ENCODE measurements at places on chromosomes 11 and 22.
A peak's percentile ranks its signal among the peaks of the same experiment; 100 is the strongest.

GRCh38 chr11:8604078-8604723 is 10.2 kb upstream of the STK33 start:
- peak; percentile 99 for DNase-seq

GRCh38 chr11:96827164-96827563 is 437.4 kb downstream of the JRKL start:
- DNase-seq = no peak

DNA sequence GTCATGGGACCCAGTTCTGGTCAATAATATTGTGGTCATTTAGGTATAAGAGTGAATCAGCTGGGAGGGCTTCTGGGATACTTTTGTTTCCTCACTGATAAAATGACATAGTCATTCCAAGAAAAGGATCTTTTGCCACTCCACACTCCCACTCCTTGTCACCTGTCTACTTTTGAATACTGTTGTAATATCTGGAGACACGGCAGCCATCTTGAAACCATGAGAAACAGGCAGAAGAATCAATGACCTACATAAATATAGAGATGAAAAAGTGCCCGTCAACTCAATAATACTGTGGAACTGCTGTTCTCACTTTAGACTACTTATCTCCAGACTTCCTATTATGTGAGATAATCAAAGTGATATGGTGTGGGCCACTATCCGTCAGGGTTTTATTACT is 154.2 kb downstream of the CCDC34 start:
- no peak for DNase-seq

DNA sequence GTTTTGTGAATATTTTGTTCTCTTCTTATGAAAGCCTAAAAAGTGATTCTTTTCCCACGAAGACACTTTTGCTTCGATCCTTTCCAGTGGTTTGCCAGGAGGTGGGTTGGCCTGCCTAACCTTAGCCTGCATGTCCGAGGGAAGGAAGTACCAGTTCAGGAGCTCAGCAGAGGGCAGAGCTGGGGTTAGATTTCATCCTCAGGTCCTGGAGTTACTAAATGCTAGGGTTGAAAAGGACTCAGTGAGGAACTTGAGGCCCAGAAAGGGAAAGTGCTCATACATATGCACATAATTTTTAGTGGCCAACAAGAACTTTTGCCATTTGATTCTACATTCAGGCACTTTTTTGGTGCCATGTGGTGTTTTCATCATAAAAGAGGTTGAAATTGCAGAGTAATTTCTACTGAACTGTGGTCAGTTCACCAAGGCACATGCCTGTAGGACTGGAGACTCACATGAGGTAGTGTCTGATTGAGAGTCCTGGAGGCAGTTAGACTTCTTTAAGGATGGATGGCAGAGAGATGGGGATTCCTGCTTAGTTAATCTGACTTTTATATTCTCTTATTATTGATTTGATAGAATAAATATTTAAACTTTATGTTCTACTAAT is 36.7 kb downstream of the NCAM1 start:
- no peak for DNase-seq

DNA sequence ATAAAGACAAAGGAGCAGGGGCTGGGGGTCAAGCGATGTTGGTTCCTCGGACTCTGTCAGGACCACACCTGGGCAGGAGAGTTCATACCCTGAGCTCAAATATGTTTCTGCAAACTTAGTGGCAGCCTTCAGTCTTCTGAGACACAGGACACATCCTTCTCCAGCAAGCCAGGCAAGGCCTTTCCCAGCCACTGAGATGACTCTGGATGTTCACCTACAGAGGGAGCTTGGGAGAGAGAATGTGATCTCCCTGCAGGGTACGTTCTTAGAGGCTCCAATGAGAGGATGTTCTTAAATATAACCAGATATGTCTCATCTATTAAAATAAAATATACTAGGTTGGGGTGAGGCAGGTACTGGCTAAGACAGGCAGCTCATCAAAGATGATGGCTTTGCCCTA is 461.5 kb downstream of the OPCML start:
- no peak for DNase-seq

DNA sequence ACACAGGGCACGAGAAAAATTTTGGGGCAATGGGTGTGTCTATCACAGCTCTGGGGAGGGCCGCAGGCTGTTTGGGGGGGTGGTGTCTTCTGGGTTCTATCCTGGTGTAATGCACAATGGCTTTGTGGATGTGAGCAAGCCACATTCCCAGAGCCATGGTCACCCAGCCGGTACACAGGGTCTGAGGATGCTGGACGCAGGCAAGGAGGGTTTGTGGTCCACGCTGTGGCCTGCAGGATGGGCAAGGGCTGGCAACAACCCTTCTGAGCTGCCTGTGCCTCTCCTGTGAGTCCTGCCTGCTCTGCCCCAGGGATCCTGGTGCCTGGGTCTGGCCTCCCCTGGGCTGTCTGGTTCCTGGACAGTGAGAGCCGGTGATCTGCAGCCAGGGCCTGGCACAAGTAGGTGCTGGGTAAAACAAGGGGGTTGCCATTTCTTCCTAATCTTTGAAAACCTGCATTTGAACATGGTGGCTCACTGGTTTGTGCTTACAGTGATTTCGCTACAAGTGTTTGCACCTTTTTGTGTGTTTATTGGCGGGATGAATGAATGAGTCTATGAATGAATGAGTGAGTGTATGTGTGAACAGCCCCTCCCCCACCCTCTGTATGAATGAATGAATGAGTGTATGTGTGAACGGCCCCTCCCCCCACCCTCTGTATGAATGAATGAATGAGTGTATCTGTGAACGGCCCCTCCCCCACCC is 4.4 kb upstream of the MRPL23 start:
- no peak for DNase-seq

- no peak for DNase-seq
Observed at GRCh38 chr11:44854086-44854485, 96.6 kb downstream of the TP53I11 start.

DNA sequence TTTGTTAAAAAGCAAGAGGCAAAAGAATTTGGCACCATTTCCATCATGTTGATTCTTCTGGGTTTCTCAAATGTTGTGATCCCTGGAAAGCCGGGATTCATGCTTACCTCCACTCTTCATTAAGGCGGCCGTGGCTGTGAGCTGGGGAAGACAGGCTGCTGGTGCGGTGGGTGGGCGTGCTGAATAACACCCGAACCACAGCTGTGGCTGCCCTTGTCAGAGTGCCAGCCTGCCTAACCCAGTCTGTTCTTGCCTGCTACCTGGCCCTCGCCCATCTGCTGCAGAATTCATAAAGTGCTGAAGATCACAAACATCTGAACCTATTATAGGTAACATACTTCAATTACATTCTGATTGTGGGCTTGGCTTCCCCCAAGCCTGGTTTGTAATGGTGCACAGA is 95.8 kb upstream of the RCN1 start:
- DNase-seq = no peak

DNA sequence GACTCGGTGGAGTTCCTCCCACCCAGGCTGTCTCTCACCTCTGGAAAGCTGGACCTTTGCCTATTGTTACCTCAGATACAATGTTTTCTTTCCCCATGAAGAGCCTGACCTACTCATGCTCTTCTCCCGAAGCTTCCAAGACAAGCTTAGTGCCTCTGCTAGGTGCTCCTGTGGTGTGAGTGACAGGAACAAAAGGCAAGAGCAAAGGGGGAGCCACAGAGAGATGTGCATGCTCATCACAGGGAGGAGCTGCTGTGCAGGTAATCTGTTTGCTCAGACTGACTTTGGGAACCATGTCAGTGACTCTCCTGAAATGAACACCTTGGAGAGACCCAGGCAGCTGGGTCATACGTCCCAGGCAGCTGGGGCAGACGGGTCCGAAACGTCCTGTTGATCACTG is 53.6 kb upstream of the VSTM5 start:
- no peak for DNase-seq

DNA sequence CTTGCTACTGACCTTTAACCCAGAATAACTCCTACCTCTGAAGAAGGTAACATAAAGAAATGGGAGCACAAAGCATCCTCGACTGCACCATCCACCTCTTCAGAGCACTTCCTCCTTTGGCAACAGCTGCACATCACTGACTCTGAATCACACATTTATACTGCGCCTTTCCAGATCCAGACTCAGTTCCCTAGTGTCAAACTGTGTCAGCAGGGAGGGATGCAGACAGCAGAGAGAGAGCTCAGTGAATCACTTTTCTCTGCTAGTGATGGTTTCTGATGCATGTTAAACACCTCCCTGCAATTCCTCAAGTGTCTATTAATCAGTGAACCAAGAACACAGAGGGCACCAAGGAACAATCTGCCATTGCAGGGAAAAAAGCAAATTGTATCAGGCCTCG is 118.9 kb downstream of the PLEKHA7 start:
- peak; percentile 95 for DNase-seq

DNA sequence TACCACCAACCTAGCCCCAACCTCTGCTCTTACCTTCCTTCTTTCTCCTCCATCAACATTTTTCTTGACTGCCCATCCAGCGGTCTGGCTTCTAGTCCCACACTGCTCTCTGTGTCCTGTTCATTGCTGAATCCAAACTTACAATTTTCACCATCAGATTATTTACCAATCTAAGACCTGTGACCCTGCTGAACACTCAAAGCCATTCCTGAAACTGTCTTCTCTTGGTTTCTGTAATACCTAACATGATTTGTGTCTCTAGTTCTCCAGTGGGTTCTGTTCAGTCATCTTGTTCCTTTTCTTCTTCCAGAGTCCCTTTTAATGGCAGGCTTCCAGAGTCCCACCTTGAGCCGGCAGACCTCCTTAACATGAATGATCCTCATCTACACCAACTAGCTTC is 24.1 kb downstream of the RRAS2 start:
- DNase-seq = no peak

DNA sequence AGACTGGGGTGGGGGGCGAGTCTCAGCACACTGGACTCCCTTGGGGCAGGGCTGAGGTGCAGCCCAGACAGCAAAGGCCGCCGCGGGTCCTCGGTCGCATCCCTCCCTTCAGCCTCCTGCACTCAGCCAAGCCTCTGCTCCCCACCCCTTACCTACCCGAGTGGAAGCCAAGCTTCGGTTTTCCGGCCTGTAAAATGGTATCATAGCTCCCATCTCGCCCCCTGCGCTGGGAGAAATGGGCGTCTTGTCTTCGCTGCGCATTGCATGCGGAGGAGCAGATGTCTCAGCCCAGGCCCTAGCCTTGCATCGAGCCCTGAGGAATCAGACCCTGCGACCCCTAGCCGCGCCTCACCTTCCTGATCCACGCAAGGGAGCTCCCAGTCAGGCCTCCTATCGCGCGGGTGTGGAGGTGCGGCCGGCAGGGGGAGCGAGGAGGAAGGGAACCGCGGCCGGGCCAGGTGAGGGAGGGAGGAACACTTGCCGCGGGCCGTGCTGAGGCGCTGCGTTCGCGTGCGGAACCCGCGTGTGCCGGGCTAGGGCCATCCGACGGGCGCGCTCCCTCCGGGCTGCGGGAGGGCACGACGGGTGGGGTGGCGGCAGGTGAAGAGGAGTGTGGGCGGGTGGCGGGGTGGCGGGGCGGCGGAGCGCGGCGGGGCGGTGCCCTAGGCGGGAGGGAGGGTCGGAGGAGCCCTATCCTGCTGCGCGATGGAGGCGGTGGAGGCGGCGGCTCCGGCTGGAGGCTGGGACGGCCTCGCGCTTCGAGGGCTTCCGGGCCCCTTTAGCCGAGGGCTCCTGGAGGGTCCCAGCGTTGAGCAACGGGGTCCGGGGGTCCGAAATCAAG is 4.1 kb upstream of the TBX1 start:
- no peak for DNase-seq

- no peak for DNase-seq
Observed at GRCh38 chr11:86161837-86162236, 82.7 kb upstream of the EED start.

GRCh38 chr11:32005786-32006416 is 85.0 kb upstream of the RCN1 start:
- DNase-seq = peak; percentile 19

GRCh38 chr22:32475468-32476010 is 928 bp downstream of the FBXO7 start:
- no peak for DNase-seq

DNA sequence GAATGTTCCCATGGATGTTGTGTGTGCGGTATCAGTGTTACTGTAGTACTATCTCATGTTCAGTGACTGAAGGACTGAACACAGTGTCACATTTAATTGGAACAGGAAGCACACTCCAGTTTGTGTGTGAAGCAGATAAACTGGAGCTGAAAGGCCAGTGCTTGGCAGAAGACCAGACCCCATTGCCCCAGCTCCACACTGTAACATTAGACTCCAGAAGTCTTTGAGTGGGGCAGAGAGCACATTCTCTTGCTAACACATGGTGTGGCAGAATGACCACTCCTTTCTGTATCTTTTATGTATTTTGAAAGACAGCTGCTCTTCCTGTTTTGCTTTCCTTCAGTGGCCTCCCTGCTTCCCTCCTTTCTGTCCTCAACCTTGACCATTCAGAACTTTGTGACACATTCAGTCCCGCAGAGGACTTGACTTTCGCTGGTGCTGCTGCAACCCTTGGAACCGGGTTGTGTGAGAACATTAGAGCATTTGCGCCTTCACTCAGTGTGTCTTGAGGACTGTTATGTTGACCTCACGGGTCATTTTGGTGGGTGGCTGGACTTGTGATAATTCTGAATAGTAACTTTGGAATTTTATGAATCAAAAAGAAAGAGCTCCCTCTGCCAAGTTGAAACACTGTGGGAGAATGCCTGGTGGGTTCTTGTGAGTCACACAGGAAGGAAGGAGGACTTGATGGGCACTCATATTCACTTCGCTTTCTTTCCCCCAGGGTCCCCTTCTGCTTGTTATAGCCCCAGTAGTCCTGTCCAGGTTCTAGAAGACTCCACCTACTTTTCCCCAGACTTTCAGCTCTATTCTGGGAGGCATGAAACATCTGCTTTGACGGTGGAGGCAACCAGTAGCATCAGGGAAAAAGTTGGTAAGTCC is 26.4 kb downstream of the AMOTL1 start:
- DNase-seq = no peak

GRCh38 chr11:42657169-42657568 is 654.6 kb upstream of the API5 start:
- DNase-seq = no peak

GRCh38 chr11:103676413-103676812 is 360.0 kb upstream of the DDI1 start:
- no peak for DNase-seq

DNA sequence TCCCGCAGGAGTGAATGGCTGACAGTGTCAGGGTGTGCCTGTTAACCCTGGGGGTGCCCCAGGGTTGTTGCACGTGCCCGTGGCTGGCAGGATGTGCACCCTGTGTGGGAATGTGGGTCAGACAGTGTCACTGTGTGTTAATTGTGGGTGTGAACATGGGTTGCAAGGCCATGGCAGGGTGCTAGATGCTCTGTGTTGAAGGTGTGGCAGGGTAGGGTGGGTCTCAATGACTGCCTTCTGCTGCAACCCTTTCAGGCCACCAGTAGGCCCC is 8.3 kb downstream of the RIN1 start:
- DNase-seq = no peak

DNA sequence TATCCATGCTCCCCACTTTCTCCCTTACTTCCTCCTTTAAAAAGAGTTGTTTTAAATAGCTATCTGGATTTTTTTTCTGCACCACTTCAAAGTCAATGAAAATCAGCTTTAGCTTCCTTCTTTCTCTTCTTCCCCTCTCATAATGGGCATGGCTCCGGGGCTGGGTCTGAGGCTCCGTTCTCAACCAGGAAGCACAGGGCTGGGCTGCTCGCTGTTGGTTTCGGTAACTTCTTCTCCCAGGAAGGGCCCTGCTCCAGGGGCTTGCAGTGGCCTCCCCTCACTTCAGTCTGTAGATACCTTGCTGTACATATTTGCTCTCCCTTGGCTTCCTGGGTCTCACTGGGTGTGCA is 23.8 kb downstream of the MICAL2 start:
- no peak for DNase-seq
